NCI-H460 (cell line): ENCODE measurements at places on chromosomes 11 and 22.

- DNase-seq = no peak
Measured at GRCh38 chr22:17097701-17098100, 12.9 kb downstream of the IL17RA start.

GRCh38 chr11:11806074-11806473 is 35.7 kb upstream of the USP47 start:
- DNase-seq = no peak

GRCh38 chr11:57793351-57794115 is 31.9 kb downstream of the CTNND1 start:
- DNase-seq = no peak

DNA sequence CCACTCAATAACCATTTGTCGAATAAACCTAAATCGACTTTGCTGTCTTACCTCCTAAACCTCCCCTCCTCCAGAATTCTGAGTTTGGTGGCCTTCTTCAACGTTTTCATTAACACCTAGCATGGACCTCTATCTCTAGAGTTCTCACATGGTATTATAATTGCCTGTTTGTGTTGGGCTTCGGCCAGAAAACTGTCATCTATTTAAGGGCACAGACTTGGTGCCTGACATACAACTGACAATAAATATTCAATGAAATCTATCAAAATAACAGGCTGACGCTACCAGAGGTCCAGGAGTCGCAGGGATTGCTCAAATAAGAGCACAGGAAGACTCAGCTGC is 687 bp downstream of the ALKBH8 start:
- DNase-seq = no peak

GRCh38 chr22:45805413-45805812 is 133.8 kb downstream of the ATXN10 start:
- no peak for DNase-seq

DNA sequence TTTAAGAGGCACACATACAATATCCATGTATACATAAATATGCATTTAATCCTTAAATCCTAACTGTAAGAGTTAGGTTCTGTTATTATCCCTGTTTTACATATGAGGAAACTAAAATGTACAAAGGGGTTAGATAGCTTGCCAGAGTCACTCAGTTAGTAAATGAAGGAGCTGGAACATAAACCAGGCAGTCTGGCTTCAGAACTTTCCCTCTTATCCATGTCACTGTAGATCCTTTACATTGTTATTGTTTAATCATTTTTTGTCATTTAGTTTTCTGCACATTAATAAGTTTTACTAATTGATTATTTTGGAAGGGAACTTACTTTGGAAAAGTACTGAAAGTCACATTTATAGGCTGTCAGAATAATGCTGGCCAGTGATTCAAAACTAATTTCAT is 282.4 kb downstream of the TMEM135 start:
- no peak for DNase-seq

- no peak for DNase-seq
Measured at GRCh38 chr11:47469361-47470179, 20.6 kb upstream of the RAPSN start.

DNA sequence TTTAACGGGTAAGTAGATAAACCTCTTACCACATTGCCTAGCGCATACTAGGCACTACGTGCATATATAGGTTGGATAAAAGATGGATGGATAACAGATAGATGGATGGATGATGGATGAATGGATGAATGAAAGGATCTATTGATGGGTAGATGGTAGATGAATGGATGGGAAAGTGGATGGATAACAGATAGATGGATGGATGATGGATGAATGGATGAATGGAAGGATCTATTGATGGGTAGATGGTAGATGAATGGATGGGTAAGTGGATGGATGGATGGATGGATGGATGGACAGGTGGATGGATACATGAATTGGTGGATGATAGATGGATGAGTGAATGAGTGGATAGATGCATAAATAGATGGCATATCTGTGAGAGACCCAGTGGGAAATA is 555.0 kb downstream of the MN1 start:
- DNase-seq = no peak
